M059J (cell line): ENCODE measurements at places on chromosomes 6 and 20. TPM values are rescaled to one million over a fixed set of nuclear protein-coding genes. Genes with fewer than 3 reads are reported as not detected.
A peak's percentile ranks its signal among the peaks of the same experiment; 100 is the strongest.

DNA sequence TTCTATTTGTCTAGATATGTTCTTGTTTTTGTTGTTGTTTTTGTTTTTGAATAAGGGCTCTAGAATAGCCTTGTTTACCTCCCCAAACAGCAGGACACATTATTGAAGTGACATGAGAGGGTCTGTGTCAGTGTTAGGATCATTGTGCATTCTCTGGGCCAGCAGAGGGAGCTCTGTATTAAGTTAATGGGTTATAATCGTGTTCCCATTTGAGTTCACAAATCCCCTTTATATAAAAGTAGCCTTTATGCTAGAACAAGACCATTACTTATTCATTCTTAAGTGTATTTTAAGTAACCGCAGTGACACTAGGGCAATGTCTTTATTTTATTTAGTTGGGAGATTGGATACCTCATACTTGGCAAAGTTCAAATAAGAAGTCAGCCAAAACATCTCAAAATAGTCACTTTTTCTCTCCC, 44.8 kb downstream of the STK4 start:
- peak; percentile 86 for DNase-seq

DNA sequence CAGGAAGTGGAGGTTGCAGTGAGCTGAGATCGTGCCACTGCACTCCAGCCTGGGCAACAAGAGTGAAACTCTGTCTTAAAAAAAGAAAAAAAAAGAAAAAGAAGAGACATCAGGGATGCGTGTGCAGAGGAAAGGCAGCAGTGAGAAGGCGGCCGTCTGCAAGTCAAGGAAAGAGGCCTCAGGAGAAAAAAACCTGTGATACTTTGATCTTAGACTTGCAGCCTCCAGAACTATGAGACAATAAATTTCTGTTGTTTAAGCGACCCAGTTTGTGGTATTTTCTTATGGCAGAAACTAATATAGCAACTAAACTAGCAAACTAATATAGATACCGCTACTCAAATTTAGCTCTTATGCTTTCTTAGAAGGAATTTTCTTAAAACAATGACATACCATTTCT, 36.1 kb downstream of the FGD2 start:
- no peak for DNase-seq

DNA sequence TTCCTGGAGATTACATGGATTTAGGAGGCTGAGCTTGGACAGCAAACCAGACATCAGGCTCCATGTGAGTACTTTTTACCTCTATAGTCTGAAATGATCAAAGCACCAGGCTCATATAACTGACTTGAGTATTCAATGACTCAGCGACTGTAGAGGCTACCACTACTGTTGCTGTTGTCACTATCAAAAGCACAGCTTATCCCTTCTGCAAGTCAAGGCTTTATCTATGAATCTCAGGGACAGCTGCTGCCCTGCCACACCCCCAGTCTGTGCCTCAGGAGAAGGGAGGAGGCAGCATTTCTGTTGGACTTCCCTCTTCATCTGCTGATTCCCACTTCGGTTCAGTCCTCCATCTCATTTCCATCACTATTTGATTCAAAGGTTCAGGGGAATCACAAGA, 80.5 kb upstream of the CNR1 start:
- DNase-seq: peak; percentile 1

- DNase-seq: no peak
Measured at GRCh38 chr6:73368675-73369074, 1.0 kb downstream of the OOEP start.

PRDM13 gene
- not detected in 2 replicates for total RNA-seq

ADGB gene
- total RNA-seq: not detected in 2 replicates

LPIN3 gene
- total RNA-seq: 0.05 and 0.76 TPM in 2 replicates
